HS-5 (cell line): ENCODE measurements at places on chromosomes 13 and 19.
A peak's percentile ranks its signal among the peaks of the same experiment; 100 is the strongest.

- no peak for DNase-seq
Observed at GRCh38 chr19:3944018-3944721, 11.3 kb downstream of the NMRK2 start.

DNA sequence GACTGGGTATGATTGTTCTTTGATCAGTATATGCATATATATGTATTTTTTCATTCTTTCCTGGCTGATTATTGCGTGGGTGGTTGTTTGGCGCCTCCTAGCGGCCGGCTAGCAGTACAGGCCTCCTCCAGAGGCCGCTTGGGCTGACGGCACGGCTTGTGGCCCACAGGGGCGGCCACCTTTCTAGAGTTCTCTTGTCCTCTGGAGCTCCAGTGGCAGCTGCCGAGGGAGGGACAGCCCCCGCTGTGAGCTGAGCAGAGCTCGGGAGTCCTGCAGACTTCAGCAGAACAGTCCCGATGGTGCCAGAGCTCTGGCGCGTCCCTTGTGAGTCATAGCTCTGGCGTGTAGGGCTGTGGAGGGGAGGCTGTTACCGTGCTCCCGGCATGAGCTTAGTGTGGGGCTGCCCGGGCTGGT, 22.5 kb upstream of the ZNF429 start:
- DNase-seq = no peak

GRCh38 chr13:52936806-52937205, 88.4 kb upstream of the PCDH8 start:
- DNase-seq = no peak

GRCh38 chr13:71350886-71351285, 516.1 kb downstream of the DACH1 start:
- no peak for DNase-seq

GRCh38 chr13:23039266-23039935, 141.4 kb upstream of the SGCG start:
- no peak for DNase-seq

DNA sequence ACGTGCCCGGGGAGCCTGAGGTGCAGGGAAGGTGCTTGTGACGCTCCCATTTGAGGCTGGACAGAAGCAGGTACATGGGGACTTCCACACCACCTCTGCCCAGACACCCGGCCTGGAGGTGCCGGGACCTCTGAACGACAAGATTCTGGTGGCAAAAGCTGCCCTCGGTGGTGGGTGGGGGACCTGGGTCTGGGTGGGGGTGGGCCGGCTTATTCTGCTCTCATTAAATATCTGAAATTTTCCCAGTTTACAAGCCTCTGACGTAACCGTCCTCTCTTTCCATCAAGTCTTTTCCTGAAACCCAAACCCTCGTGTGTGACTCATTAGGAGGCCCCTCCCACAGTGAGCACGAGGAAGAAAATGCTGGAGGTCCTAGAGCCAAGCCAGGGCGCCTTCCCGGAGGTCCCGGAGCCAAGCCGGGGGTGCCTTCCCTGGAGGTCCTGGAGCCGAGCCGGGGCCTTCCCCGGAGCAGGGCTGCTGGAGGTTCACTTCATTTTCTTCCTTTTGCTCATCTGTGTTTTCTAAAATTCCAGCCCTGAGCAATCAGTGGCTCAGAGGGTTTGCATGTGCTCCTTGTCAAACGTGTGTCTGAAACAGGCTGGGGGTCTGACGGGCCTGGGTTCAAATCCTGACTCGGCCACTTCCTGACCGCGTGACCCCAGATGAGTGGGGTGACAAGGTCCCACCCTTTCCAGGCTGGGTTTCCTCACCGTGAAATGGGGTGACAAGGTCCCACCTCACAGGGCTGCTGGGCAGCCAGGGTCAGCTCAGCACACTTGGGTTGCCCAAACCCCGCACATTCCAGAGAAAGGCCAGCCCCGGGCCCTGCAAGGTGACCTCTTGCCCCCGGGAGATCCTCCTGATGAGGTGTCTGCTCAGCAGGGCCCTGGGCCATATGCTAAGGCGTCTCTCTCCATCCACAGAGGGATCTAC, 10.0 kb downstream of the CFD start:
- DNase-seq = peak; percentile 73

DNA sequence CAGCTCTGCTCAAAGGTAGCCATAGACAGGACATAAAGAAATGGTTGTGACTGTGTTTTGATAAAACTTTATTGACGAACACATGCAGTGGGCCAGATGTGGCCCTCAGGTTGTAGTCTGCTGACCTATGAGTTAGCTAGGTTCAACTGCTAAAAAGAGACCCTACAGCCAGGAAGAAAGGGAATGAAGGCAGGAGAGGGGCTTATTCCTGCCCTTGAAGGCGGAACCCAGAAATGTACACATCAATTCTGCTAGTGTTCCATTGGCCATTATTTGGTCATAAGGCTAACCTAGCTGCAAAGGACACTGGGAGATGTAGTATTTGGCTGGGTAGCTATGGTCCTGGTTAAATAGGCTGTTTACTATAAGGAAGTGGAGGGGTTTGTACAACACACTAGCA, 18.0 kb downstream of the APBA3 start:
- DNase-seq = no peak

DNA sequence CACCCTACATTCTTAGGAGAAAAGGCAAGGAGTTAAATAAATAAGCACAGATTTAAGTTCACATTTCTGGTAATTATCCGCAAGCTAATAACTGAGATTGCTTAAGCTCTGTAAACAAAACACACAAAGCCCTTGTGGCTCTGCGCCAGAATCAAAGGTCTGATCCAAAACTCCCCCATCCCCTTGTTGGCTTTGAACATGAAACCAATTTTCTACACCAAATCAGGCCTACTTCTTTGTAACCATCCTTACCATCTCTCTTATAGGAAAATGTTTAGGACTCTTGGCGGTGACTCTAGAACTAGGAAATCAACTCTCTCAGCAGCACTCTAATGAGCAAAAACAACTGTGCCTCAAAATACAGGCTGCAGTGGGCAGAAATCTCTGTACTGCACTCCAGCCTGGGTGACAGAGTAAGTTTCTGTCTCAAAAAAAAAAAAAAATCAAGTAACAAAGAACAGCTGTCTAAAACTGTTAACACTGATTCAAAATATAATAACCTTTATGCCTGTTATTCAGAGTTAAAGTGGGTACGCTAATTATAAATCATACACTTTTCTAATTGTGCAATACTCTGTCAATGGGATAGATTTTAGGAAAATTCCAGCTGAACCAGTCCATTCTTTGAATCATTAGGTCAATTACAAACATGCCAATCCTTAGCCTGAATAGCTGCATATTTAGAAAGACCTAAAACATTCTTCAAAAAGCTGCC, 25.8 kb downstream of the ABCC4 start:
- DNase-seq = no peak

DNA sequence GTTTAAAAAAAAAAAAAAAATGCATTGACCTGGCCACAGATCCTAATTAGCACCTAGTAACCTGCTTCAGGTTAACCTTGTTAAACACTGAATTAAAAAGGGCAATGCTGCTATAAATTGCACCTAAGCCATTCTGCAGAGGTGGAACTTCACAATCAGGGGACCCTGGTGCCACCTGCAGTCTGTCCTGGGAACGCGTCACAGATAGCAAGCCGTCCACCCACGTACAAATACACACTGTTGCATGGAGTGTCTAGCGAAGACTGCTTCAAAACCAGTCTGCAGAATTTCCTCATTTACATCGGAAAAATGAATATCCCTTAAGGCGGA, 169.3 kb downstream of the COL4A1 start:
- DNase-seq = no peak

GRCh38 chr19:6476155-6476895, 5.3 kb downstream of the DENND1C start:
- DNase-seq = no peak

GRCh38 chr19:46599716-46600373, 1.3 kb upstream of the CALM3 start:
- no peak for DNase-seq

- no peak for DNase-seq
Observed at GRCh38 chr19:3343619-3344502, 22.5 kb upstream of the NFIC start.

DNA sequence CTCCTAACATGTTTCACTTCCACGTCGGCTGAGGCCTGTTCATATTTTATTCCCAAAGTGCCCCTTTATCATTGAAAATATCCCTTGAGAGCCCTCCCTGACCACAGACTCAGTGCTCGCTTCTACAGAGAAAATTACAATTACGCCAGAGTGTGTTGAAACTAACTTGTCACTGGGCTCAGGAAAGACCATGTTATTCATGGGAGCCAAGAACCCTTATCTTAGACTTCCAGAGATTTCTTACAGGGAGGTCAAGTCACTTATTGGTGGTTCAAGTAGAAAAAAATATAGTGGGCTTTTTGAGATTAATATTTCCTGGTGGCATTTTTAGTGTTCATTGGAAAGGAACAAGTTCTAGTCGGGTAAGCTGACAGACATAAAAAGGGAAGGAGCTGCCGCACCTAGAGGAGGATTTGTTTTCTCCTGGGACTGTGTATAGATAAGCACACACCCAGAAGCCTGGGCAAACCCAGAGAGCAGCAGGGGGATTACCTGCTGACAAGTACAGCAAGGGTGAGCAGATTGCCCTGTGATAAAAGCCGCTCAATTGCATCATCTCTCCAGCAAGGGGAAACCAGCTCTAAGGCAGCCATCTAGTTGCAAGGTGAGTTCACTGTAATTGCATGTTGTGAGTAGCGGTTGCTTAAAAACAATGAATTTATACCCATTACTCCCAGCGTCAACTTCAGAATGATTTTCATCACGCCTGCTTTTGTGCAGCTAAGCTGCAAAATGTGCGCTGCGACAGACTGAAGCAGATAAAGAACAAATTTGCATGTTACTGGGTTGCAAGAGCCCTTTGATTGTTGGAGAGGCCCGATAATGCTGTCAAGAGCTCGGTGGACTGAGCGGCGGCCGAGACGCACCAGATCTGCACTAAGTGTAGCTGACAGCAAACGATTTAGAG, 46.2 kb downstream of the DCT start:
- no peak for DNase-seq

GRCh38 chr19:2590630-2591399, 111.7 kb downstream of the GNG7 start:
- no peak for DNase-seq

- no peak for DNase-seq
Observed at GRCh38 chr19:46373491-46374359, 26.8 kb downstream of the PPP5C start.

GRCh38 chr13:87356314-87356713, 314.9 kb upstream of the SLITRK5 start:
- DNase-seq = no peak

DNA sequence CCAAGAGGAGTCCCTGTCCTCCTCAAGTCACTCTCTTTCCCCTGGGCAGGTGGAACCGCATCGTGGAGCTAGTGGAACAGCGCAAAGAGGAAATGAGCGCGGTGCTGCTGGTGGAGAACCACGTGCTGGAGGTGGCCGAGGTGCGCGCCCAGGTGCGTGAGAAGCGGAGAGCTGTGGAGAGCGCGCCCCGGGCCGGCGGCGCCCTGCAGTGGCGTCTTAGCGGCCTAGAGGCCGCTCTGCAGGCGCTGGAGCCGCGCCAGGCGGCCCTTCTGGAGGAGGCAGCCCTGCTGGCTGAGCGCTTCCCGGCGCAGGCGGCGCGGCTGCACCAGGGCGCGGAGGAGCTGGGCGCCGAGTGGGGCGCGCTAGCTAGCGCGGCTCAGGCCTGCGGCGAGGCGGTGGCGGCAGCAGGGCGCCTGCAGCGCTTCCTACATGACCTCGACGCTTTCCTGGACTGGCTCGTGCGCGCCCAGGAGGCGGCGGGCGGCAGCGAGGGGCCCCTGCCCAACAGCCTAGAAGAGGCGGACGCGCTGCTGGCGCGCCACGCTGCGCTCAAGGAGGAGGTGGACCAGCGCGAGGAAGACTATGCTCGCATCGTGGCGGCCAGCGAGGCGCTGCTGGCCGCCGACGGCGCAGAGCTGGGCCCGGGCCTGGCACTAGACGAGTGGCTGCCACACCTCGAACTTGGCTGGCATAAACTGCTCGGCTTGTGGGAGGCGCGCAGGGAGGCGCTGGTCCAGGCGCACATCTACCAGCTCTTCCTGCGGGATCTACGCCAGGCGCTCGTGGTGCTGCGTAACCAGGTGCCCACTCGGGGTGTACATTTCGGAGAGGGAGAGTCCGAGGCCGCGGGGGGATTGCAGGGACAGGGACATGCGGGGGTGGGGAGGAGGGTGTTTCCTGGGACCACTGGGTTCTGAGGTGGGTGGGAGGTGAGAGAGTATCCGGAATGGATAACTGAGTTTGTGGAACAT, 52.8 kb downstream of the SPTBN4 start:
- DNase-seq = no peak

- DNase-seq = no peak
Observed at GRCh38 chr19:33957804-33958203, 161.1 kb downstream of the KCTD15 start.

GRCh38 chr13:53045189-53045588, 16.6 kb downstream of the OLFM4 start:
- DNase-seq = no peak

DNA sequence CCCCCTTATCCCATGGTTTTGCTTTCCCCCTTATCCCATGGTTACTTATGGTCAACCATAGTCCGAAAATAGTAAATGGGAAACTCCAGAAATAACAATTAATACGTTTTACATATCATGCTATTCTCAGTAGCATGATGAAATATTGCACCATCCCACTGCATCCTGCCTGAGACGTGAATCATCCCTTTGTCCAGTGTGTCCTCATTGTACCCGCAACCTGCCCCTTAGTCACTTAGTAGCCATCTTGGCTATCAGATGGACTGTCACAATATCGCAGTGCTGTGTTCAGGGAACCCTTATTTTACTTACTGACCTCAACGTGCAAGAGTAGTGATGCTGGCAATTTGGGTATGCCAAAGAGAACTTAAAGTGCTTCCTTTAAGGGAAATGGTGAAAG, 10.5 kb upstream of the NBEA start:
- peak; percentile 11 for DNase-seq

- no peak for DNase-seq
Observed at GRCh38 chr13:31107109-31107508, 54.6 kb downstream of the HSPH1 start.

- DNase-seq = peak; percentile 9
Observed at GRCh38 chr13:78102121-78102677, 183.6 kb upstream of the EDNRB start.

GRCh38 chr19:16074488-16075365, 1.6 kb upstream of the TPM4 start:
- no peak for DNase-seq

- no peak for DNase-seq
Observed at GRCh38 chr13:91356919-91357612, 9.6 kb downstream of the MIR17HG start.

DNA sequence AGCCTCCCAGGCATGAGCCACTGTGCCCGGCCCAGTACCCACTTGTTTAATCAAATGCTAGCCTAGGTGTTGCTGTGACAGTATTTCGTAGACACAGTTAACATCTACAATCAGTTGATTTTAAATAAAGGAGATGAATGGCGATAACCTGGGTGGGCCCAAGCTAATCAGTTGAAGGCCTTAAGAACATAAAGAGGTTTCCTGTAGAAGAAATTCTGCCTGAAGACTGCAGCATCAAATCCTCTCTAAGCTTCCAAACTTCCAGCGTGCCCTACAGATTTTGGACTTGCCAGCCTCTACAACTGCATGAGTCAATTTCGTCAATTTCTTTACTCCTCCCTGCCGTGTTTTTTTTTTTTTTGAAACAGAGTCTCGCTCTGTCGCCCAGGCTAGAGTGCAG, 13.2 kb upstream of the SULT2A1 start:
- DNase-seq = no peak
